ENCODE measurements at places on chromosomes 13 and 19. TPM values are rescaled to one million over a fixed set of nuclear protein-coding genes. Genes with fewer than 3 reads are reported as not detected.
A peak's percentile ranks its signal among the peaks of the same experiment; 100 is the strongest.

GRCh38 chr19:289651-290371 is 1.4 kb downstream of the PLPP2 start:
- no peak for DNase-seq

GRCh38 chr13:66618702-66619101 is 611.4 kb downstream of the PCDH9 start:
- peak; percentile 32 for DNase-seq

TMEM91 gene
- total RNA-seq, result 20.9 TPM

TMEM86B gene
- total RNA-seq, result 1.2 TPM
